Hematopoietic multipotent progenitor cell treated with erythropoietin and hydrocortisone succinate and interleukin-3 and kit ligand, for 15 days (in vitro differentiated cells): ENCODE measurements at places on chromosomes 1 and 21.

DNA sequence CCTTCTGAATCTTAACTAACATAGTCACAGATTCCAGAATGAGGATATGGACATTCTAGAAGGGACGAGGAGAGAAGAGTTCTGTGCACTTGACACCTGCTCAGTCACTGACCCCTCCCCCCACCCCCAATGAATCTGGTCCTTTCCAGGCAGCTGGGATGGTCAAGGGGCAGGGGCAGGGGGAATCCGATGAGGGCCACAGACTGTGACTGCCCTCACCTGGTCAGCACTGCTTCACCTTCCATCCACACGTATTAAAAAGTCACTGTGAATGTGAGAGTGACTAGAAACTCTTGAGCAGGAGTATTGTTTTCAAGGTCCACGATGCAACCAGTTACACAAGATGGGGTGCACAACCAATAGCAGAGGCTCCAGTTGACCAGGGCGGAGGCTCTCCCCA, 9.5 kb upstream of the PRAMEF12 start:
- no peak for DNase-seq

GRCh38 chr1:175208773-175209492, 16.4 kb upstream of the KIAA0040 start:
- DNase-seq, result no peak

- DNase-seq, result no peak
Observed at GRCh38 chr1:24202987-24203386, 15.9 kb upstream of the IFNLR1 start.

GRCh38 chr1:218205721-218206120, 79.4 kb upstream of the RRP15 start:
- DNase-seq, result no peak

- no peak for DNase-seq
Observed at GRCh38 chr21:26169061-26169610, 1.4 kb downstream of the APP start.

DNA sequence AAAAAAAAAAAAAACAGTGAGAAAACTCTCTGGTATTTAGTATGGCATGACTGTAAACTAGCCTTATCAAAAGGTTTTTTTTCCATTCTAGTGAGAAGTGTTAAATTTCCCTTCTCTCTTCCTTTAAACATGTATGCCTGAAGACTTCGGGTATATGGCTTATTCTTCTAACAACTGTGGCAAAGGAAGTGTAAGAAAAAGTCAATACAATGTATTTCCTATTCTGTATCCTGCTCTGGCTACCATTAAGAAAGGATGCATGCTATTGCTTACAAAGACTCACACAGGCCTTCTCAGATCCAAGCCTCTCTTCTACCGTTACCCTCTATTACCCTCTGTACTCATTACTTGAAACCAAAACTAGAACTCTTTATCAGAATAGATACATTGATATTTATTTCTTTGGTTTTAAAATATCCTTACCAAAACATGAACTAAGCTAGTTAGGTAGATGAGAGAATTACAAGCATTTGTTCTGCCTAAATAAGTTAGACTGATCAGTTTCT, 8.4 kb downstream of the CEPT1 start:
- no peak for DNase-seq

- DNase-seq, result no peak
Observed at GRCh38 chr1:200969726-200970561, 53.6 kb downstream of the KIF21B start.

DNA sequence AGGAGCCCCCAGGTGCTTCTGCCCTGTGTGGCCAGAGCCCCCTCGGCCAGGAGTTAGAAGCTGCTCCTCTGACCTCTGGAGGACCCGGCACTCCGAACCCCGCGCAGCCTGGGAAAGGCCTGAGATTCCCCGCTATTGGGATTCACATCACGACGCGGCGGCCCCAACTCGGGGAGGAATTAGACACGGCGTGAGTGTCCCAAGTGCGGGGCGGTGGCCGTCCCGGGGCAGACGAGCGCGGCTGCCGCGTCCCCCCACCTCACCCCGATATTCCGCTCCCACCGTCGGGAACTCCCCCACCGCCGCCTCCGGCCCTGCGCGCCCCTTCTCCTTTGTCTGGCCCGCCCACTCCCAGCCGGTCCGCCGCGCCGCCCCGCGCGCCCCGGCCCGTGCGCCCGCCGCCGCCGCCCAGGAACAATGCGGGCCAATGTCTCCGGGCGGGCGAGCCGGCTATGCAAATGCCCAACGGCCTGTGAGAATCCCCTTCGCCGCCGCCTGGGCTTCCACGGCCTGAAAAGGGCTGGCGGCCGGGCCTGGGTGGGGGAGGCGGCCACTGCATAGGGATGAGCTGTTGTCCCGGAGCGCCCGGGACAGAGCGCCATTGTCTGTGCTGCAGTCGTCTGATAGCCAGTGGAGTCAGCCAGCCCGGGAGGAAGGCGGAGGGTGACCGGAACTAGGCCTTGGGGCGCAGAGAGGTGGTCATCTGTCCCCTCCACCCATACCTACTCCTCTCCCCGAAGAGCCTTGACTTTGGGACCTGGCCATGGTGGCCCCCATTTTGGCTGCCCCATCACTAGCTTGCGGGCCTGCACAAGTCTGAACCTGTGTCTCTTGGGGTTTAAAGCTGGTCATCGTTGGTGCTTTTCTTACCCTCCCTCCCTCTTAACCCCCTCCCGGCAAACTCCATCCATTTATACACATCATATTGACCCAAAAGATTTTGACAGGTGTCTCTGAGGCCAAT, 19.4 kb downstream of the RHBG start:
- no peak for DNase-seq

DNA sequence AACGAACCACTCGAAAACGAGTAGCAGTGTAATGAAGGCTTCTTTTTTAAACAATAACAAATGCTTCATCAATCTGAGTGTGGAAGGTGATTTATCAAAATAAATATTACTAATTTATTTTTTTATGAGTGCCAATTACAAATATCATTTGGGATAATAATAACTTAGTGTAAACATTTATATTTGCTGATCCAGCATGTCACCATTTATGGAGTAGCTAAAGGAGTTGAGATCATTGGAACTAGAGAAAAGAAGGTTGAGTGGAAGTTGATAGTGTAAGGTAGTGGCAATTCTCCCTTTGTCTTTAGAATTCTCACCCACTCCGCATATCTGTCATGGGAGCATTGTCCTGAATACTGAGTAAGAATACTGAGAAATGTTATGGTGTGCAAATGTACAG, 67.1 kb upstream of the KIF26B start:
- DNase-seq, result no peak

DNA sequence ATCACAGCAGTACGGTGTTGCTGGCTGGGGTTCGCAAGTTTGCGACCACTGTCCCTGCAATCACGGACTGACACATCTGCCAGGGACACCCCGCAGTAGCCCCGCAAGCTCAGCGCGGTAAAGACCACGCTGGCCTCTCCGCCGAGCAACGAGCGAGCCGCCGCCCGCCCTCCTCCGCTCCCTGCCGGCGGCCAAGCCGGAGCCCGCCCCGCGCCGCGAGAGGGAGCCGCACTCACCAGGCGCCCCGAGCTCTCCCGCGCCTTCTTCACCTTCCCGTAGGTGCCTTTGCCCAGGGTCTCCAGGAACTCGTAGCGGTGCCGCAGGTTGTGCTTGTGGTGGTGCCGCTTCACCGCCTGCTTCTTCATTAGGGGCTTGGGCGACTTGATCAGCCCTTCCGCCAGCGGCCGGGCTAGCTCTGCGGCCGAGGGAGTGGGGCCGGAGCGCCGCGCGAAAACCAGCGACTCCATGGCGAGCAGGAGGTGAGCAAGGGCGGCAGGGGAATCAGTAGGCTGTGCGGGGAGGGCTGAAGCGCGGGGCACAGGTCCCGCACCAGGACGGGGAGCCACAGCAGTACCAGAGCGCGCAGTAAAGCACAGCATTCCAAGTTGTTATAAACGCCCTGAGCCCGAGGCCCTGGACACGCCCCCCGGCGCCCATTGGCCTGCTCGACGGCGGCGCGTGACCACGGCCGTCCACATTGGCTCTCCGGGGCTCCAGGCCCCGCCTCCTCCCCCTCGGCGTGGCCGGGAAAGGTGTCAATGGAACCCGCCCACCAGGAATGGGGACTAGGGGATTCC, at the start of gene NUAK2:
TSS of gene NUAK2 (minus strand) at position 584 of the 797 bp plus-strand sequence. CDS start at position 467, 117 bp downstream.
- peak; percentile 58 for DNase-seq

GRCh38 chr1:15808955-15809354, 1.5 kb upstream of the UQCRHL start:
- no peak for DNase-seq

GRCh38 chr21:26438976-26439375, 134.1 kb downstream of the CYYR1 start:
- no peak for DNase-seq

- DNase-seq, result no peak
Observed at GRCh38 chr1:6251681-6252373, 7.8 kb downstream of the HES3 start.

GRCh38 chr1:32769524-32770220, 47.5 kb downstream of the YARS1 start:
- no peak for DNase-seq

- no peak for DNase-seq
Observed at GRCh38 chr1:213572912-213573647, 414.7 kb upstream of the PROX1 start.

- no peak for DNase-seq
Observed at GRCh38 chr21:27649762-27650161, 682.9 kb upstream of the ADAMTS5 start.

DNA sequence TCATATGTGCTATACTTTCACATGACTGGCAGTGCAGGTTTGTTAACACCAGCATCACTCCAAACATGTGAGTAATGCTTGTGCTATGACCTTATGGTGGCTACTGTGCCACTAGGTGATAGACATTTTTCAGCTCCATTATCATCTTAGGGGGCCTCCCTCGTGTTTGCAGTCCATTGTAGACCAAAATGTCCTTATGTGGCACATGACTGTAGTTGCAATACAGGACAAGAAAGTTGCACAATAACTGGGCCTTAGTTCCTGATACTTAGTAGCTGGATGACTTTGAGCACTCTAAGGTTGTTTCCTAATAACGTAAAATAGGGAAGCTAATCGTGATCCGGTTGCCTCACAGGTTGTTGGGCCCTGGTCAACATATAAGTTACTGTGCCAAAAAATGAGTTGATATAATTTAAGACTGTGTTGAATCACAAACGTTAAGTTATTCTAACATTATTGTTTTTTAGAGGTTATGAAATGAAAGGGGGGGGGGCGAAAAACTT, 511 bp upstream of the SNX27 start:
- peak; percentile 19 for DNase-seq

GRCh38 chr1:67171574-67171955, 5.3 kb downstream of the IL23R start:
- DNase-seq, result no peak

GRCh38 chr1:114345930-114346479, 165.0 kb downstream of the TRIM33 start:
- no peak for DNase-seq

- no peak for DNase-seq
Observed at GRCh38 chr1:29251164-29252124, 15.1 kb downstream of the PTPRU start.
